Umbilical cord (tissue), 2 donors: ENCODE measurements at places on chromosomes 16 and 17. TPM values are rescaled to one million over a fixed set of nuclear protein-coding genes. Genes with fewer than 3 reads are reported as not detected.
A peak's percentile ranks its signal among the peaks of the same experiment; 100 is the strongest.

- DNase-seq, result no peak
Observed at GRCh38 chr17:2837147-2837561, 40.9 kb downstream of the RAP1GAP2 start.

Gene SAMD14
- total RNA-seq, result 5.5 TPM

GRCh38 chr17:2710071-2710802 is 1.3 kb downstream of the CLUH start:
- no peak for DNase-seq

DNA sequence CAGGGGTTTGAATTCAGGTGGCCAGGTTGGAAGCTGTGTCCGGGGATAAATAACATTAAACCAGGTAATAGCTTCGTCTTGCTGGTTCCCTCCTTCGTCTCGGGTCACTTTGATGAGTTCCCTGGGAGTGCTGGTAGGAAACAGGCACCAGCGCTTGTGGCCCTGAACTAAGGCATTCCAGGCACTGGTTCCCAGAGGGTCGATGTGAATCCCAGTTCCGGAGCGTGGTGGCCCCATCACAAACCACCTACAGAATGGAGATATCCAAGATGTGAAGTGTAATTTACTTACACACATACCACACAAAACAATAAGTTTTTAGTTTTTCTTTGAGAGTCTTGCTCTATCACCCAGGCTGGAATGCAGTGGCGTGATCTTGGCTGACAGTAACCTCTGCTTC is 2.6 kb downstream of the JMJD6 start:
- DNase-seq, result no peak

DNA sequence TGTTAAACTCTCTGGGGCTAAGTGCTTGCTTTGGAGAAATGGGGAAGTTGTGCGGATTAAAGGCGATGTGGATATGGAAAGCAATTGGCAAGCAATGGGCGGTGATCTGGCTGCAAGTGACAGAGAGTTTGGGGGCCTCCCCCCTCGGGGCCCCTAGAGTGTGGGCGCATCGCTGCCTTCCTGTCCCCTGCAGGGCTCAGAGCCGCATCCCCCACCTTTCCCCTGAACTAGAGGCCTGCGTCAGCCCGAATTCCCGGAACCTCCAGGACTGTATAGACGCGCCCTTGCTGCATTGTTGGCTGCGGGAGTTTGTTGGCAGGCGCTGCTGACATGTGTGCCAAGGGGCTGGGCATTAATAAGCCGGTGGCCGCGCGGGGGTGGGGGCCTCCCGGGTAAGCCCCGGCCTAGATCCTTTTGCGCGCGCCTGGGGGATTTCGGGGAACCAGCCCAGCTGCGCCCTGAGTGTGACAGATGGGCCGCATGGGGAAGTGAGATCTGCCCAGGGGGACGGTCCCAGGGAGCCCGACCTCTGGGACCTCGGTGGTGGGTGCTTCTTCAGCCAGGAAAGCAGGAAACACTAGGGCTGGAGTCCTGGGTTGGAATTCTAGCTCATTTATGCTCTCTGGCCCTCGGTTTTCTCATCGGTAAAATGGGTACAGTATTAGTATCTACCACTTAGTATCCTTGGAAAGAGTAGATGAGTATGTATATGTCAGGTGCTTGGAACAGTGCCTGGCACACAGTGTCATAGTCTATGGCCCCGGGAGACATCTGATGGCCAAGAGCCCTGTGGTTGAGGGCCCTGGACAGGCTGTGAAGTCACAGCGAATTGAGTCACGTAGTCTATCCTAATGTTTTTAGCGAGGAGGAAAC is 1.0 kb downstream of the EEF2K start:
- peak; percentile 88 for DNase-seq

DNA sequence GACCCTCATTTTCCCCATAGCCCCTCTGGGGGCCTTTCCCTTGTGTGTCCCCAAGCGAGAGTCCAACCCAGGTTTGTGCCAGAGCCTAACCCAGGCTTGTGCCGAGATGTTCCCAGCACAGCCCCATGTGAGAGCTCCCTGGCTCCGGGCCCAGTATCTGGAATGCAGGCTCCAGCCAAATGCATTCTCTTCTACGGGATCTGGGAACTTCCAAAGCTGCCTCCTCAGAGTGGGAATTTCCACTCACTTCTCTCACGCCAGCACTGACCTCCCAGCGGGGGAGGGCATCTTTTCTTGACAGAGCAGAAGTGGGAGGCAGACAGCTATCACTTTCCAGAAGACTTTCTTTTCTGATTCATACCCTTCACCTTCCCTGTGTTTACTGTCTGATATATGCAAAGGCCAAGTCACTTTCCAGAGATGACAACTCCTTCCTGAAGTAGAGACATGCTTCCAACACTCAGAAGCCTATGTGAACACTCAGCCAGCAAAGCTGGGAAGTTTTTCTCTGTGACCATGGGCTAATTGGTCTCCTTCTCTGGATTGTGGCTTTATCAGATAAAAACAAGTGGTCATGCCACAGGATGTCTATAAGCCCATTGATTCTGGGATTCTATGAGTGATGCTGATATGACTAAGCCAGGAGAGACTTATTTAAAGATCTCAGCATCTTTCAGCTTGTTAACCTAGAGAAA is 2.5 kb upstream of the CCL2 start:
- peak; percentile 95 for DNase-seq

Gene KATNB1
- total RNA-seq, result 8.4 TPM

GRCh38 chr17:40538019-40538935 is 27.0 kb downstream of the CCR7 start:
- no peak for DNase-seq

- DNase-seq, result no peak
Observed at GRCh38 chr16:73427164-73427563, 379.2 kb upstream of the ZFHX3 start.

- no peak for DNase-seq
Observed at GRCh38 chr17:55895112-55895759, 144.4 kb downstream of the PCTP start.

- DNase-seq, result no peak
Observed at GRCh38 chr16:81786868-81787267, 7.8 kb downstream of the PLCG2 start.

GRCh38 chr16:55372792-55373488 is 48.9 kb downstream of the IRX6 start:
- no peak for DNase-seq
